ENCODE measurements at places on chromosomes 6 and 20.

GRCh38 chr6:87551799-87552198, 38.0 kb downstream of the RARS2 start:
- no peak for DNase-seq

GRCh38 chr6:17847203-17847760, 140.2 kb downstream of the KIF13A start:
- DNase-seq = no peak

GRCh38 chr6:147972448-147972847, 370.2 kb upstream of the SASH1 start:
- DNase-seq = no peak

DNA sequence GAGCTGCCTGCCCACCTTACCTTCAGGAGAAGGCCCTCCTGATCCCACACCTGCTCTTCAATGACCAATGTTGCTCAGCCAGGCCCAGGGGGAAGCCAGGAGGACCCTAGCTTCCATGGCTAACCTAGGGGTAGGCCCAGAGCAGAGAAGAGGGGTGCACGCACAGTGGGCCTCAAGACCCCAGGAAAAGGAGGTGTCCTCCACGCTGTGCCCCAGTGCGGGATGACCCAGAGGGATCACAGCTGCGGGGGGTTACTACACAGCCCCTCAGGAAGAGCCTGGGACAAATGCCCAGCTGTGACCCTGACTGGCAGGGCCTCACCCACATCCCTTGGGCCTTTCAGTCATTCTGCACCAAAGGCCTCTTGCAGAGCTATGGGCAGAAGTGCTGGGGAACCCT, 31.6 kb upstream of the APMAP start:
- no peak for DNase-seq

DNA sequence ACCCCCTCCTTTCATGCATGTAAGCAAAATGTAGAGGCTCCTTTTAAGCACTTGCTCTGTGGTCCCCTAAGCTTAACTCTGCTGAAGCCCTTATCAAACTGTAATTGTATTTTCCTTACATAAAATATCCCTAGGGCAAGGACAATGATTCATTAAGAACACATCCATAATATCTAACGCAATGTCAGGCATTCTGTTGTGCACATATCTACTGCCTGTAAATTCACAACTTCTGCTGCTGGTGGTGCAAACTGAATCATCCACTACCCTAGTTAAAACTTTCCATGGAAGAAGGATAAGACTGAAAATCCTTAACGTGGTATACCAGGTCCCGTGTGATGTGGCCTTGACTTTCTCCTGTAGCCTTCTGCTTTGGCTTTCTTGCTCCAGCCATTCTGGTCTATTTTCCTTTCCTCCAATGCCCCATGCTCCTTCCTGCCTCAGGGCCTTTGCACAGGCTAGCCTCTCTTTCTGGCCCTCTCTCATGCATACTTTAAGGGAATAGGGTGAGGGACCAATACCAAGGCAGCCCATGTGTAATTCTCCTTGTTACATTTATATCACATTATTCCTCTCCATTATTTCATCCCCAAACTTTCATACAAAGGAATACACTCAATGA, 113.6 kb upstream of the ZFP64 start:
- DNase-seq = no peak

GRCh38 chr6:169235286-169235685, 18.4 kb downstream of the THBS2 start:
- DNase-seq = no peak

GRCh38 chr6:25882051-25882496, 8.0 kb upstream of the SLC17A3 start:
- peak; percentile 13 for DNase-seq

- DNase-seq = no peak
Observed at GRCh38 chr20:64142590-64142989, 21.7 kb upstream of the MYT1 start.

DNA sequence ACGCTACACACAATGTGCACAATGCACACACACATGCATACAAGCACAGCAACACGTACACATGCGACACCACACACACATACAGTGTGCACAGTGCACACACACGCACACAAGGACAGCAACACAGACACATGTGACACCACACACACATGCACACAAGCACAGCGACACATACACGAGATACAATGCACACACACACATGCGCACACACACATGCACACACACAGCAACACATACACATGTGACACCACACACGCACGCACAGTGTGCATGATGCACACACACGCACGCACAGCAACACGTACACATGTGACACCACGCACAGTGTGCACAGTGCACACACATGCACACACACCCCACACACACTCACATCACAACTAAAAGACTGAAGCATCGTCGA, 327.3 kb downstream of the THBS2 start:
- DNase-seq = no peak

GRCh38 chr20:8940326-8940725, 128.6 kb upstream of the PLCB4 start:
- DNase-seq = no peak

DNA sequence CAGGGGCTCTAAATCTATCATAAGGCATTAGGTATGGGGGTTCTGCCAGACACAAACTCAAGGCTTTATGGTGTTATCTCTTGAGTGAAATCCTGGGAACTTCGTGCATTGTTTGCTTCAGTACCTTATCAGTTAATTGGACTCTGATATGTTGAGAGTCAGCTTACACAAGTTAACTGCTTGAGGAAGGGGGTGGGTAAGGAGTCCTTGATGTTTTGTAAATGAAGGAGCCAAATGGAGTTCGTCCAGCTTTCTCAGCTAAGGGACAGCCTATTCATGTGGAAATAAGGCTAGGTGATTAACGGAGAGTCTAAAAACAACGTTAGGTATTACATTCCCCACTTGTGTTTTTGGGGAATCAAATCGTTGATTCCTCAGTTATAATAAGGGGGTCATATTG, 157.4 kb downstream of the TRIM27 start:
- no peak for DNase-seq

- DNase-seq = no peak
Observed at GRCh38 chr6:24630856-24631505, 15.0 kb downstream of the KIAA0319 start.

GRCh38 chr6:22294301-22294700, 2.5 kb downstream of the PRL start:
- DNase-seq = no peak

DNA sequence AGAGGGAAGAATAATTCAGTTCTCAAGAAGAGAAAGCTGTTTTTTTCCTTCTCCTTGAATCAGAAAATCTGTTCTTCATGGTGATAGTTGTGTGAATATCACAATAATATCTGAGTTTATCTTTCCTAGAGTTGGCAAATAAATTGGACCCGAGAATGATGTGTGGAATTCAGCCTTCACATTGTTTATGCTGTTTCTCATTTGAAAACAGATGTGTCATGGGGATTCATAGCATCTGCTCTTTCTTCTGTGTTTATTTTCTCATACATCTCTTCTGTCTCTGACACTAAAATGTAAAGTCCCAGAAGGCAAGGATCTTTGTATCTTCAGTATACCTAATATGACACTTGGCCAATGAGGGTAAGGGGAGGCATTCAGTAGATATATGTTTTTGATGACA, 103.6 kb upstream of the SGK1 start:
- DNase-seq = no peak

DNA sequence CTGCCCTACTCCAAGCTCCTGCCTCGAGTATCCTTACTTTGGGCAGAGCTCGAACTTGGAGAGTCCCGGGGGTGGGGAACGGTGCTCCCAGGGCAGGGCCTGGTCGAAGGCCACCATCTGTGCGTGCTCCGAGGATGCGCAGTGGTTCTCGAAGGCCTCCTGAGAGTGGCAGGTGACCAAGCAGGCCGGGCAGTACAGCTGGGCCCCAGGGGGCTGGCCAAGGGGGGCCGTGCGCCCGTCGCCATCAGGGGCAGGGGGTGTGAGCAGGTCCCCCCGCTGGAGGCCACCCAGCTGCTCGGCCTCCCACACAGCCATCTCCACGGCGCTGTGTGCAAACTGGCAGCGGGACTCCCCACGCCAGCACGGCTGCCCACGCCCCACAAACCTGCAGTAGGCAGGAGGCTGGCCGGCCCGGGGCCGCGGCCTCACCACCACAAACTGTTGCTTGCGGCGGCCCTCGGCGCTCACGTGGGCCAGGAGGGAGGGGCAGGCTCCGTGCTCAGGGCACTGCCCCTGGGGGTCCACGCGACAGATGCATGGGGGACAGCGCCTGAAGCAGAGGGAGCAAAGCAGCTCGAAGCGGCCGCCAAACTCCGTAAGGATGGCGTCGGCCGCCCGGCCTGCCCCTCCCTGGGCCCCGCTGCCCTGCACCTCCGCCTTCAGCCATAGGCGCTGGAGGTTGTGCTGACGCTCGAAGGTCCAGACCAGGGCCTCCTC, 1.8 kb downstream of the HELZ2 start:
- no peak for DNase-seq

DNA sequence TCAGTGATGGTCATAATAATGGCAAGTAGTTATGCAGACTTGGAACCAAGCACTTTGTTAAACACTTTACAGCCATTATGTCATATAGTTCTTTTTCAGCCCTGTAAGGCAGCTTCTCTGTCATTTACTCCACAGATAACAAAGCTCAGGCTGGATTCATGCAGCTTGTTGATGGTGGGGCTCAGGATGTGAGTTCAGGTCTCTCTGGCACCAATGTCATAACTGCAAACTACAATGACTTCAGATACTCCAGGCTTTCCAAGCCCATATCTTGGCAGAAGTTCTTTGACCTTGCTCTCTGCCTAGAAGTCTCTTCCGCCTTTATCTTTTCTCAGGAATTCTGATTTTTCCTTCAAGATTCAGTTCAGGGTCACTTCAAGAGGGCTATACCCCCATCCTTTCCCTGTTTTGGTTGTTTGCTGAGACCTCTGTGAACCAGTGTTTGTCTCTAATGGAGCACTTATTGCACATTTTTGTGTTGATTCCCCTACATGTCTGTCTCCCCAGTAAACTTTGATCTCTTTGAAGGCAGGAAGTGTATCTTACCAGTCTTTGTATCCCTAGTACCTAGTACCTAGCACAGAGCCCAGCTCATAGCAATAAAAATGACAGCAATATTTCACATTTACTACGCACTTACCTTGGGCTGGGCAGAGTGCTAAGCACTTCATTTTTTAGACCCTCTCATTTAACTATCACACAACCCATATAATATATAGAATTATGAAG, 19.7 kb upstream of the EFHC1 start:
- DNase-seq = no peak

DNA sequence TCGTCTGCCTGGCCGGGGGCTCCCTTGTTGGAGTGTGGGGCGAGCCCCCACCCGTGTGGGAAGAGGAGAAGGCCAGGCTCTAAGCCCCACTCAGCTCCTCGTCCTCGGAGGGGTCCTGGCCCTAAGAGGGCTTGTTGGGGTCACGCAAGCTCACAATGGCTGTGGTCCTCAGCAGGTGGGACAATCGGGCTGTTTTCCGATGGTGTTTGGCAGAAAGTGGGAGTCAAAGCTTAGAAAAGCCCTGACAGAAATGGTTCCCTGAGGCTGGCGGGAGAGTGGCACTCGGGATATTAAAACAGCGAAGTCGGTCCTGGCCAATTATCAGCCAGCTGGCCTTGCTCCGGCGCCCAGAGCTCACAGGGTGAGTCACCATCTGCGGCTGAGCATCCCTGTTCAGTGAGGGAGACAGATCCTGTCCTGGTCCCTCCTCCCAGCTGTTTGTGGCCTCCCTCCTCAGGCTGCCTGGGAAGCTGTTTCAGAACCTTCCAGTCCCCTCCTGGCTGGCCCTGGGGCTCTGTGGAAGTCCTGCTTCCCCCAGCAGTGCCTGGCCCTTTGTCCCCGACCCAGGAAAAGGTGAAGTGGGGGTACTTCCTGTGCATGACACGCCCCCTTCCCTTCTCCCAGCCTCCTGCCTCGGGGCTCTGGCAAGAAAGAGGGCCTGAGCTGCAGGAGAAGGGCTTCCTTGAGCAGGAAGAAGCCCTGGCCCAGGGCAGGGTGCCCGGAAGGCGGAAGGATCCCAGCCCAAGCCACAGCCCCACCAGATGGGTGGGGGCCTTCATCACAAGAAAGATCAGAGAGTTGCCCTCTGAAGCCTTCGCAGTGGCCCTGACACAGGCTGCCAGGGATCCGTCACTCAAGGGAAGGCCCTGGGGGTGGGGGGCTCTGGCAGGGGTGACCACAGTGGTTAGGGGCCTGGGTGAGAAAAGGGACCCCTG, 53.6 kb upstream of the BHLHE23 start:
- no peak for DNase-seq

DNA sequence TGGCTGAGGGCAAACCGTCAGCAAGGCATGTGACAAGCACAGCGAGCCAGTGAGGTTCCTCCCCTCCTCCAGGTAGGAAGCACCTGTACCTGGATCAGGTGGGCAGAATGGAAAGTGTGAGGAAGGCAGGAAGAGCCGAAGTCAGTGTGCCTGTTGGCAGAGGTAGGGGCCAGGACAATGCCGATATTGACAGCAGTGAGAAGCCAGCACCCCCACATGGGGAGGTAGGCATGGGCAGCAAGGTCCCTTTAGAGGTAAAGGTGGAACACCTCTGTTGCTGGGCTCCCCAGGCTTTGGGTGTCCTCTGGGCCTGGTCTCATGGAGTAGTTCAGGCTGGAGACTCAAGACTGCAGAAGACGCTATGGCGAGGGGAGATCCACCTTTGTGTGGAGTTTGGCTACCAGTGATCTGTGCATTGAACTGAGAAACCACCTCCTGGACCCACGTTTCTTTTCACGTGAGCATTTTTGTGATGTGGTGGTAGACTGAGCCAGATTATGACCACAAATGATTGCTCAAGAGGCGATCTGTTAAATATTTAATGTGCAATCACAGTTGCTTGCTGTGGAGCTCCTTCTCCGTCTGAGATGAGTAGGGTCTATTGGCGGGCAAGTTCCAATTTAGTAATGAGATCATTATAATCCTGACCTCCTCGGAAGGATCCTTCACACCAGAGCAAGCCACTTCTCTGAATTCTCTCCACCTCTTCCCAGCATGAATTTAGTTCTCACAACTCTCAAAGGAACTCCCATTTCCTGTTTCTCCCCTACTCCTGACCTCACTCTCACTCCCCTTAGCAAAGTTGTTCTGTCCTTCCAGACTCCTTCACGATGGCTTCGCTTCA, 174.8 kb downstream of the CDH26 start:
- DNase-seq = no peak

DNA sequence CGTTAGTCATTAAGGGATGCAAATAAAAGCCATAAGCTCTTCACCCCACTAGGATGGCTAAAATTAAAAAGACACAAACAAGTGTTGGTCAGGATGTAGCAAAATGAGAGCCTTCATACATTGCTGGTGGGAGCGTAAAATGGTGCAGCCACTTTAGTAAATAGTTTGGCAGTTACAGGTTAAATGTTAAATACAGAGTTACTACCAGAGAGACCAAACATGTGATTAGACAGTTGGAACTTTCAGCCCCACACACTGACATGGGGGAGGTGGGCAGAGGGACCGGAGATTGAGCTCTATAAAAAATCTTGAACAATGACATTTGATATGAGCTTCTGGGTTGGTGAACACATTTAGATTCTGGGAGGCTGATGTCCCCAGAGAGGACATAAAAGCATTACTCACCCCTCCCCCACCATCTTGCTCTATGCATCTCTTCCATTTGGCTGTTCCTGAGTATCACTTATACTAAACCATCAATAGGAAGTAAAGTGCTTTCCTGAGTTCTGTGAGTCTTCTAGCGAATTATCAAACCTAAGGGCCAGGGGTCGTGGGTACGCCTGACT, 20.4 kb upstream of the ZNF318 start:
- no peak for DNase-seq
